CD4-positive, alpha-beta T cell treated with Interleukin-21 for 1 hour (primary cell): ENCODE measurements at places on chromosomes 16 and 17.

- no peak for DNase-seq
These were observed 9.9 kb downstream of the TNS4 start for GRCh38 chr17:40491486-40491885.

DNA sequence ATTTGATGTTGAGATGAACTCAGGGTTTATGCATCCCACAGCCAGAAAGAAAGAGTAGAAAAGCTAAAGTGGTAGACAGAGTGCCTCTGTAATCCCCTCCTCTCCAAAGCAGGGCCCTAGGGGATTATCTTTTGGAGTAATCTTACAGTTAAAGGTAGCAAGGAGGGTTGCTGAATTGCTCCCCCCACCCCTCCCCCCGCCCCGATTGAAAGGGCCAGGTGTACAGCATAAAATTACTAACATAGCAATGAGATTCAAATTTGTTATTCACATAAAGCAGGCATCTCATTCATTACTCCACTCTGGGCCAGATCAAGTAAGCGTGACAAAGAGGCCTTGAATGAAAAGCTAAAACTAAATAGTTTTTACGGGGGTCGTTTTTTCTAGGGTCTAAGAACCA is 72.7 kb downstream of the STH start:
- no peak for DNase-seq

DNA sequence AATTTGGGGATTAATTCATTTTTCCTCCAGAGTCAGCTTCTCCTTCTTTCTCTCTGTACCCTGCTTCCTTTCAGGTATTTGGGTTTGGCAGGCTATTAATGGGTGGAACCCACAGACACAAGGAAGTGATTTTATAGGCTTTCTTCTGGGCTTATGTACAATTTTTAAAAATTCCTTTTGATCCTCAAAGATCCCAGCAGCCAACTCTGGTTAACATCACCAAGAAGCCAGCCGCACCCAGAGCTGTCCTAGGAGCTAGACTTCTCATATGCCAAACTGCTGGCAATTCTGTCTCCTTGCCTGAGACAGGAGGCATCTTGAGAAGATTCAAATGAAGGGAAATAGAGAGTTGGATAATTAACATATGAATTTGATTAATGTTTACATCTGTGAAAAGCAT is 47.2 kb upstream of the ELAC2 start:
- DNase-seq = no peak

GRCh38 chr16:53541326-53541725 is 38.3 kb upstream of the AKTIP start:
- DNase-seq = no peak

DNA sequence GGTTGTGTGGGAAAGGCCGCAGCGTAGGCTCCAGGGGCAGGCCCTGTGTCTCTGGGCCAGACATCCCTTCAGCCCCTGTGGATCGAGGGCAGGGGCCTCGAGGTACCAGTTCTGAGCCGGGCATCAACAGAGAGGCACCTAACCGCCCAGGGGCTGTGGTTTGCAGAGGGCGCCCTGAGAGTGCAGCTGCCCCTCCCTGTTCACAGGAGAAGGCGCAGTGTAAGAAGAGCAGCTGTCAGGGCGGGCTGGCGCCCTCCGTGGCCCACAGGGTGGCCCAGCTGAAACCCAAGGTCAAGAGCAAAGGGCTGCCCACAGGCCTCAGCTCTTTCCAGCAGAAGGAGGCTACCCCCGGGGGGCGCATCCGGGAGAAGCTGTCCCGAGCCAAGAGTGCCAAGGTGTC is 56.5 kb downstream of the ACTG1 start:
- DNase-seq = no peak

- no peak for DNase-seq
These were observed 226.2 kb downstream of the CCDC182 start for GRCh38 chr17:57518587-57519581.

- no peak for DNase-seq
These were observed 222.9 kb downstream of the CPPED1 start for GRCh38 chr16:12580809-12581208.

- no peak for DNase-seq
These were observed 14.2 kb upstream of the ZFHX3 start for GRCh38 chr16:73062001-73062616.

GRCh38 chr17:31627960-31628359 is 231.1 kb downstream of the COPRS start:
- DNase-seq = no peak

DNA sequence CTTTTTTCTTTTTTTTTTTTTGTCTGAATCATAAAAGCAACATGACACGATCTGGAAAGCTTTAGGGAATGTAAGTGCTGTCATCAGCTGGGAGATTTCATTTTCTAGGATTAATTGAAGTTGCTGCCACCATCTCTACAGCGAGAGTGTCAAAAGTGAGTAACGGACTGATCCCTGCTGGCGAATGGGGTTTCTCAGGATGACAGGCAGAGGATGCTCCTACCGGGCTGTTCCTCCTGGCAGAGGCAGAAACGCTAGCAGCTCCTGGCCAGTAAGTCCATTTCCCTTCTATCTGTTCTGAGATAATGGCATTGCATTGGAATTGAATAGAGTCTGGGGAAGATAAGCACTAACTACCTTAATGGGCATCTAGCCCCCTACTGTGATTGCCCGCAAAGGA is 80.5 kb upstream of the KIFC3 start:
- no peak for DNase-seq

DNA sequence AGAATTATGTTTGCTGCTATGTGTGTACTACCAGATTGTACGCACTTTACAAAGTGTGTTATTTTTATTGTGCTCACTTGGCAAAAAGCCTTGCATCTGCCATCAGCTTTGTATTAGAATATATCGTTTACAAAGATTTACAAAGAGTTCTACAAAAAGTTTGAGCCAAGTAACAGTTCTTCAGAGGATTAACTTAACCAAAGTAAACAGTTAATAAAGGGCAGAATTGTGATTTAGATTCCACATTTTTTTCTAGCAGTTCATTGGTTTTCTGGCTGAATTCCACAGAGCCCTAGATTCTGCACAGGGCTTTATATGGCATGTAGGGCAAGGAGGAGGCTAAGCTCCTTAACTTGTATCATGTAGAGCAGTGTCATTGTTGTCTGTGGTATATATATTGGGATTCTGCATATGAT is 29.4 kb downstream of the UTP18 start:
- no peak for DNase-seq

DNA sequence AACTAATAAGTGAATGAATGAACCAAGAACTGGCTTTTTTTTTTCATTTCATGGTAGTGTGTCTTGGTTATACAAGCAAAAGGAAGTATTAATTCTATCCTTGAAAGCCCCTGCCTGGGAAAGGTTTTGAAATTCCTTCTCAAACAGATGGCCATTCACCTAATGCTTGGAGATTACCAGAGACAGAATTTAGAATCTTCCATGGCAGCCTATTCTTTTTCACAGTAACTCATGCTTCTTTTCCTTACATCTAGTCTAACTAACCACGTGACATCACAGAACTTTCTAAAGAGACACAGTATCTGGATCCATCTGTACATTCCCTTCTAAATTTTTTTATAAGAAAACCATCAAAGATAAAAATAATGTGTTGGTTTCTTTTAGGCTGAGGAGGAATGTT is 151.6 kb downstream of the FTO start:
- DNase-seq = no peak

DNA sequence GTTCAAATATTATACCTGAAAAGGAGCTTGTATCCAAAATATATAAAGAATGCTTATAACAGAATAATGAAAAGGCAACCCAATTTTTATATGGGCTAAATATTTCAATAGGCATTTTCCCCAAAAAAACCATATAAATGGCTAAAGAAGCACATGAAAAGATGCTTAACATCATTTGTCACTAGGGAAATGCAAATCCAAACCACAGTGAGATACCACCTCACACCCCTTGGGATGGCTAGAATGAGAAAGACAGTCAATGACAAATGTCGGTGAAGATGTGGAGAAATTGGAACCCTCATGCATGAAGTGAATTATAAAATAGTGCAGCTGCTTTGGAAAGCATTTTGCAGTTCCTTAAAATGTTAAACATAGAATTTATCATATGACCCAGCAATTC is 3.1 kb downstream of the TNFRSF13B start:
- no peak for DNase-seq

GRCh38 chr17:75637551-75637950 is 4.3 kb downstream of the SMIM5 start:
- DNase-seq = no peak

- peak; percentile 54 for DNase-seq
These were observed 3.8 kb upstream of the SNX20 start for GRCh38 chr16:50684823-50685461.

GRCh38 chr17:32256012-32256700 is 9.5 kb upstream of the RHBDL3 start:
- DNase-seq = no peak

- no peak for DNase-seq
These were observed 104.6 kb downstream of the SEC14L1 start for GRCh38 chr17:77245162-77245926.

DNA sequence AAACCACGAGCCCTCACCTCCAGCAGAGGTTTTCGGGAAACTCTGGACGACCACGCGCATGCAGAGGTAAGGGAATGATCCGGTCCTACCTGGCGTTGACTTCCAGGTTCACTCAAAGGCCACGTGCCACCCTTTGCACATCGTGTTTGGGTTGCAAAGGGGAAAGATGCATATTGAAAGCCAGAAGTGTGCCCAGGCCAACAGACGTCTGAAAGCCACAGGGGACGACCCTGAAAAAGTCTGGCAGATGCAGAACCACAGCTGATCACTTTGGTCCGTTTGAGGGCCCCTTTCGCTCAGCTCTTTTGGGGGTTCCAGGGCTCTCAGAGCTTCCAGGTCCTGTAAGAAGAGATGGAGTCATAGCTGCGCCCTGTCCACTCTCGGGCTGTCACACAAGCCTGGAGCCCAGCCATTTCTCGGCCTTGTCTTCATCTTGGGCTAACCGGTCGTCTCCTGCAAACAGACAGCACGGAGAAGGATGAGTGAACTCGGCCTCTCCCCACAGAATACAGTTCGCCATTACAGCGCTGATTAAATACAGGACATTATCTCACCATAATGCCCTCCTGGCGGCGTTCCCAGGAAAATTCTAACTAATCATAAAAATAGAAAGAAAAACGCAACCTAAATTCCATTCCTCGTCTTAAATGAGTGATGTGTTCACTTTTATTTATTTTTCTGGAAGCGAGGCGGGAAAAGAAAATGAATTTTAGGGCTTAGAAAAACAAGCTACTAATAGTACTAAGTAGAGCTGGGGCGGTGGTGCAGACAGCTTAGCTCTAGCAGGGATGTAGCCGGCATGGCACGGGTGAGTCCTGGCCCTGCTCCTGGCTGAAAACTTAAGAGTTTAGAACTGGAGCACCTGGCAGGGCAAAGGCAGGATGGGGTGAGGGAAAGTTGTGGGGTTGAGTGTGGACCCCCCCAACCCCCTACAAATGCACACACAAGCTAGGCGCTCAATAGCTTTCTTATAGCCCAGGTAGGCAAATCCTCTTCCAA is 45.5 kb upstream of the ZFHX3 start:
- DNase-seq = no peak

DNA sequence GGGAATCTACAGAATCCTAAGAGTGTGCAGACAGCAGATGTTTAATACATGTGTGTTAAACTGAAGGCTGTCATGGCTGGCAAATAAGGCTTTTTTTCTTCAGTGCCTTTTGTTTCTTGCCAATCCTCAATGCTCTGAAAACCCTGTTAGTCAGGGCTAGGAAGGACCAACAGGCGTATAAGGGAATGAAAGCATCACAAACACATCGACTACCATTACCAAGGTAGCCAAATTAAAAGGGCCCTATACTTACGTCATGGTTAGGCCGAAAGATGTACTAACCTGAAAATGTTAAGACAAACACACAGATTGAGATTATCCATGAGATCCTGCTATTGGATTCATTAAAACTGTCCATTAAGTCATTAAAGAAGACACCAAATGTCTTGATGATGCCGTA is 13.1 kb downstream of the SLC16A6 start:
- no peak for DNase-seq

GRCh38 chr16:19885451-19886072 is 914 bp upstream of the GPRC5B start:
- DNase-seq = no peak

GRCh38 chr17:72634621-72635020 is 457.9 kb downstream of the SLC39A11 start:
- peak; percentile 19 for DNase-seq

GRCh38 chr17:76268991-76269981 is 4.1 kb downstream of the UBALD2 start:
- DNase-seq = peak; percentile 19

DNA sequence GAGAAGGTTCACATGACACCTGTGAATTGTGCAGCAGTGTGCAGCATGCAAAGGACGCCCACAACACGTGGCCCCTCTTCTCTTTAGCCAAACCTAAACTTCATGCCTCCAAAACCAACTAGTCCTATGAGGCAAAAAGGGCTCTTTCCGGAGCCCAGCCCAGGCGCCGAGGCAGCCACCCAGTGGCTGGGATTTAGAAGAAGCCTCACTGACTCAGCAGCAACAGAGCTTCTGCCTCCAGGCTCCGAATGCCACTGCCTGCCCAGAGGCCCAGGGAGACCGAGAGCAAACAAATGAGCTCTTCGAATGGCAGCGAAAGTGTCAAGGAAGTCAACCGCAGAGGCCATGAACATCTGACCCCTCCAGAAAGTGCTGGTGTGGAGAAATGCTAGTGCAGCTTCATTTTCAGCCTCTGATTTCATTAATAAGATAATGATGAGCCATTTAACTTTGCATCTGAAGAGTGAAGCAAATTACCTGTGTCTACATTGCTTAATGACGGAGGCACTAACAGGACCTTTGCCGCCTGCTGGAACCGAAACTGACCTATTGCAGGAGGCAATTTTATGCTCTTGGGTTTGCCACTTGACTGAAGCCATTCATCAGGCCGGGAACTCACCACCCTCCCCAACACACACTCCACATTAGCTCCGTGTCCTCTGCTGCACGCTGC is 157.7 kb upstream of the RPL38 start:
- no peak for DNase-seq

- DNase-seq = no peak
These were observed 577 bp upstream of the HS3ST2 start for GRCh38 chr16:22813223-22813947.

GRCh38 chr16:74073456-74073855 is 223.2 kb upstream of the PSMD7 start:
- no peak for DNase-seq

DNA sequence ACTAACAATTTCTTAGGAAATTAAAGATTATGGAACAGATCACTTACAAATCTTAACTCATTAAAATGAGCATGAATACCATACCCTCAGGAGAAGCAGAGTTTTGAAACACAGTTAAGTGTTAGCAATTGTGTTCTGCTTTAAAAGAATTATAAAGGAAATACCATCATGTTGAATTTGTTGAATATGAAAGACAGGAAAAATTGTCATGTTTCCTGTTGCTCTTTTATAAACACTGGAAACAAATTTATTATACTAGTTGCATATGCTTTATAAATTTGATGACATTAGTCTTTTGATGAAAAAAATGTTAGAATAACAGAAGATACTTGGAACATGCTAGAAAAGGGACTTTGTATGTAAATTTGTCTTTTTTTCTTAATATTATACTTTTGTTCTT is 59.7 kb downstream of the VMP1 start:
- no peak for DNase-seq

- no peak for DNase-seq
These were observed 1.4 kb upstream of the GRIN2C start for GRCh38 chr17:74860872-74861661.

GRCh38 chr17:67364847-67365737 is 1.3 kb downstream of the PSMD12 start:
- DNase-seq = peak; percentile 30

- DNase-seq = no peak
These were observed 5.4 kb downstream of the CTRL start for GRCh38 chr16:67926181-67926750.
